Omental fat pad (tissue), 4 donors: ENCODE measurements at places on chromosomes 12 and 14.

DNA sequence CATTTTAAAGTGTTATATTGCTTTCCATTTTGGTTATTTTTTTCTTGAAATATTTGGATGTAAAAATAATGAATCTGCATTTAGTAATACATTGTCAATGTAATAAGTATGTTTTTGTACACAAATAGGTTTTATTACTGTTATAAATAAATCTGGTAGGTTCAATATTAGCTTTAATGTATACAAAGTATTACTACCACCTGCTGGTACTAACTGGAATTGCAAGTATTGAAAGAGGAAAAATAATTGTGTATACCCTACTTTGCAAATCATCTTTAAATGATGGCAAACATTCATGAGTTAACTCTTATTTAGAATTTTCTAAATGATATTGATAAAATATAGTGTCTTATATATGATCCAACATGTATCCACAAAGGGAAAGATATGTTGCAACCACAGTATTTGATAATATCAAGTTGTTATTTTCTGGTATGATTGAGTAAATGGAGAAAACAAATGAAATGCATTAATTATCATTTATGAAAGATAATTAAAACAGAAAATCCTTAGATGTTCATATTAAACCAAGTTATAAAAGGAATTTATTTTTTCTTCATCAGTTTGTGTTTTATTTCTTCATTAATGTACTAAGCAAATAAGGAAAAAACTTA is 3.2 kb downstream of the OR4K2 start:
- no peak for DNase-seq

- no peak for DNase-seq
Measured at GRCh38 chr14:91985521-91986255, 38.2 kb upstream of the FBLN5 start.

DNA sequence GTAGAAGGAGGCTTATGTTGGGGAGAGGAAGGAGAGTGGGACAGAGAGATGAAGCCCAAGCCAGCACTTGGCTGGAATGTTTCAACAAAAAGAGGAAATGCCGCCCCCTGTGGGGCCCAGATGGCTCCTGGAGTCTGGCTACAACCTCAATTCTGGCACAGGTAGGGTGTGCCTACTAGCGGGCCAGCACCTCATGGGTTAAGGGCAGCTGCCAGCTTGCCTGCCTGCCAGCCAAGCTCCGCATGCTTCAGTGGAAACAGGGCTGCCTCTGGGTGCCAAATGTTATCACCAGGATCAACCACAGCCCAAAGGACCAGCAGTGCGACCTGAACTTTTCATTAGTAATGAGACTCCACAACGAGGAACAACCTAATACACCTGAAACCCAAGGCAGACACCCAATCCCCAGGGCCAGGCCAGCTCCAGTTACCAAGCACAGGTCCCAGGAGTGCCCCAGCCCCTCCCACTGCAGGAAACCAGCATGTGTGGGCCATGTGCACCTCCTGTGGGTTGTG is 11.3 kb downstream of the RAB15 start:
- no peak for DNase-seq

GRCh38 chr12:76152181-76152807 is 67.8 kb upstream of the NAP1L1 start:
- no peak for DNase-seq

DNA sequence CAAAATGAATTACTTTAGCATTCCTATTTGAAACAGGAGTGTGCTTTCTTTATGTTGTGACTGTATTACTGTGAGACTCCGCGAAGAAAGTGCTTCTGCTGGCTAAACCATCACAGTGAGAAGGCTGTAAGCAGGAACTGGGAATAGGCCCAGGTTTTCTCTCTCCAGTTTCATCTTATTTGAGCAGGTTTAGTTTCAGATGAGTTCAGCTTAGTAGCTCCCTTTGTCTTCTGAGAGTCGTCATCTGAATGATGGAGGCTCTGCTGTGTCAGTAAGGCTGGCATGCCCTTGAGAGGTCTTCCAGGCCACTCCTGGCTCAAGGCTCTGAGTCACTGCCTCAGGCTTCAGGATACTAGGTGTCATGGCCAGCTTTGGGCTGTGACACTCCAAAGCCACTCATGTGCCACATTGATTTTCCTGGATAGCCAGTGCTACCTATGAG is 205.6 kb upstream of the RGS6 start:
- DNase-seq: no peak

DNA sequence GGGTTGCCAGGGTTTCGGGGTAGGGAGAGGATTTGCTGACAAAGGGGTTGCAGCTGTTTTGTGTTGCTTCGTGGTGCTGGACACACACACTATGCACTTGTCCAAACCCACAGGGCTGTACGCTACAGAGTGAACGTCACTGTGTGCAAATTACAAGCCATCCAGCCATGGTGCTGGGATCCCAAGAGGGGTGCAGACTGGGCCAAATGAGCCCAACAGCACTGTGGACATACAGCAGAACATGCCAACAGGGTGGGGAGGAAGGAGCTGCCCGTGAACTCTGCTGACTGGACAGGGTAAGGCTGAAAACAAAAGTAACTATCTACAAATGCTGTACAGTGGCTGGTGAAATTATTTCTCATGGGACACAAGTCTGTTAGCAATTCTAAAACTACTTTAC is 25.2 kb downstream of the POLE start:
- DNase-seq: no peak

DNA sequence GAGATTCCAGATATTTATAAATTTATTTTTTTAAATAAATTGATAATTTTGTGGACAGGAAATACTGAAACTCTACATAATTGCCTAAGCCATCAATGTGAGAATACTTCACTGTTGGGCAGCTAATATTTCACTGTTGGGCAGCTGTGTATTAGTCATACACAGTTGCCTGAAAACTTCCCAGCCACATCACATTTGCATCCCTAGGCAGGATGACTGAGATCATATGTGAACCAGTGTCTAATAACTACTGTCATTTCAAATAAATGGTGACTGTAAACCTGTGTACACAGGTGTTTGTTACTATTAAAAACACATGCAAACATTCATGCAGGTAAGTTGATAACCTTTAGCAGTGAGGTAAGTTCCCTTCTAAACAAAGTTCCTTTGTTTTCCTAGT is 43.9 kb downstream of the TMTC3 start:
- no peak for DNase-seq

DNA sequence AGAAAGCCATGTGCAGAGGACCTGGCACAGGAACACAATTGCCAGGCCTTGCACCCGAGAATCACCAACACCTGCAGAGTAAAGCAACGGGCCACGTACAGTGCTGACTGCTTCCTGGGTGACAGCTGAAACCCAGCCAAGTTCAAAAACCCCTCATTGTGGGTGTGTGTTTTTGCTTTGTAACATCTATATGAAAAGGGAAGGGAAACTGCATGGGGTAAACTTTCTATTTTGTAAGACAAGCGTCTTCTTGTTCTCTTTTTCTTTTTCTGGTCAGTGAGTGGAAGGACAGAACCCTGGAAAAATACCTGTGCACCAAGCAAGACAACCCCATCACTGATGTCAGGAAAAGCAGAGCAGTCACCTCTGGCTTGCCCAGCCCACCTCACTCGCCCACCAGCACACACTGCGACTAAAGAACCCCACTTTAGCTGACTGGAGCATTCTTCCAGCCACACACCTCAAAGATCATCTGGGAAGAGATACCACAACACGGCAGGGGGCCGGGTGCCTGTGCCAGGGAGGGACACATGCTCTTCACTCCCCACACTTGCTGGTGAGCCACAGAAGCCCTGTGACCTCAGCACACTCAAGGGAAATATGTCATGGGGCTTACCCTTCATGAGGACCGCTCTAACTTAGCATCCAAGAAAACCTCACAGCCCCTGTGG is 172.3 kb downstream of the NDUFA12 start:
- no peak for DNase-seq

- DNase-seq: no peak
Measured at GRCh38 chr14:74616996-74617700, 5.1 kb upstream of the LTBP2 start.
